CD4-positive, alpha-beta T cell treated with Interferon gamma for 1 hour (primary cell): ENCODE measurements at places on chromosomes 1 and 21.

DNA sequence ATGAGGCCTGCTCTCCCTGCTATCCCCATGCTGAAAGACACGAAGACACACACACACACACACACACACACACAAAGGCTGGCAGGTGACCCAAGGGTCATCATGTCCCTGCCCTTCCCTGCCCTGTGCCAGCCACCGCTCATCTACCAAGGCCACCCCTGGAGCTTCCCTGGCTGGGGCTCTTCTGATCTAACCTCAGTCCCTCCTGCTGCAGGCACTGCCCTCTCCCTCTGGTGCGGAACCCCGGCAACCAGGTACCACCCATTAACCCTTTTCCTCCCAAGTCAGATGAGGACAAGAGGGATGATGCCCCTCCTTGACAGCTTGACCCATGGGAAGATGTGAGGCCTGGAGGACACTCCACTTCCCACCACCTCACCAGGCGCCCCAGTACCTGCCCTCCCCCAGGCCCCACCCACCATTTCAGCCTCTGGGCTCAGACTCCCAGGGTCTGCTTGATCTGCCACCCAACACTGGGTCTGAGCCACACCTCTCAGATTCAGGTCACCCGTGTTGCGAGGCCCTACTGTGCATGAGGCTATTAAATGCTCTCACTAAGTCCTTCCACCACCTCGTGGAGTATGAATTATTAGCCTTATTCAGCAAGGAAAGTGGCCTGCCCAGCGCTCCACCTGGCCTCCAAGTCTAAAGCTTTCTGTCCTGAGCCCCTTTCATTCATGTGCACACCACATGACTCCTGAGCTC is 2.5 kb downstream of the SDC3 start:
- no peak for DNase-seq

DNA sequence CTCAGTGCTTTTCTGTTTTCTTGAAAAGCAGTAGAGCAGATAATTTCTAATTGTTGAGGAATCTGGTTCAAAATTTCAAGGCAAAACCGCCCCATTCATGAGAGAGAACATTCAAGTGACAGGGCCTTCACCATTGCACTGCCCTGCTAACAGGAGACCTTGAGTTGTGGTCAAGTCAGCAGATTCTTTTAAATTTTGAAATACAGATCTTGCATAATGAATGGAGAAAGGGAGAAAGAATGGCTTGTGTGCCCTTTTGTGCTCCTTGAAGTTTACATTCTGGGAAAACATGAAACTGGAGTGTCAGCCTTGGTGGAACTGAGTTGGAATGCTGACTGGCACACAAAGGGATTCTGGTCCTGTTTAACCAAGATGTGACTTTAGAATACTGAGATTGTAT is 164.5 kb upstream of the UBE2U start:
- no peak for DNase-seq

- DNase-seq = no peak
Measured at GRCh38 chr1:28295936-28296335, 32.9 kb upstream of the MED18 start.

GRCh38 chr1:175118375-175119367 is 51.0 kb downstream of the TNN start:
- DNase-seq = no peak

DNA sequence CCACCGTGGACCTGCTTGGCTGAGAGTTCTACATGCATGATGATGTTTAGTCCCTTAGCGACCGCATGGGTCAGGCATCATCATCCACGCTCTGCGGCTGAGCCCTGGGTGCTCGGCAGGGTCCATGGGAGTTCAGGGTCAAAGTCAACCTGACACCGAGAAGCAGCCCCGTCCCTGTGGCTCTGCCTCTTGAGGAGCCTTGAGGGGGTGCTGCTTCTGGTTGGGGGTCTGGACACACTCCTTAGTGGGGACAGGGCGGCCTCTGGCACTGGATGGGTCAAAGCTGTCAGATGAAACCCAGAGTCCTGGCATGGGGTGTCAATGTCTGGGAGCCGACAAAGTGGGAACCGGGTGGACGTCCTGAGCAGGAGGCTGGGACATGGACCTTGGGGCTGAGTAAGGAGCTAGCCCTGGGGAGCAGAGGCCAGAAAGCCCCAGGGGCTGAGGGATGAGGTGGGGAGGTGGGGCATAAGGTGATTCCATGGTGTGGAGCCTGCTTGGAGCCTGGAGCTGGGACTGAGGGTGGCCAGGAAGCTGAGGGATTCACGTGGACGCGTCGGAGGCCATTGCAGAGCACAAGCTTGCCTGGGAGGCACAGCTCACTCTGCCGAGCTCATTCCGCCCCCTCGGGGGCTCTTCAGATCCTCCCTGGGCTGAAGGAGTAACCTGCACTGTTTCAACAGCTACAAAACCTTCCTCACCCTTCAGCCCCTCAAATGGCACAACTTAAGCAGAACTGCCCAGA is 53.9 kb downstream of the UMODL1 start:
- DNase-seq = no peak
